ENCODE measurements at places on chromosomes 13 and 19.

DNA sequence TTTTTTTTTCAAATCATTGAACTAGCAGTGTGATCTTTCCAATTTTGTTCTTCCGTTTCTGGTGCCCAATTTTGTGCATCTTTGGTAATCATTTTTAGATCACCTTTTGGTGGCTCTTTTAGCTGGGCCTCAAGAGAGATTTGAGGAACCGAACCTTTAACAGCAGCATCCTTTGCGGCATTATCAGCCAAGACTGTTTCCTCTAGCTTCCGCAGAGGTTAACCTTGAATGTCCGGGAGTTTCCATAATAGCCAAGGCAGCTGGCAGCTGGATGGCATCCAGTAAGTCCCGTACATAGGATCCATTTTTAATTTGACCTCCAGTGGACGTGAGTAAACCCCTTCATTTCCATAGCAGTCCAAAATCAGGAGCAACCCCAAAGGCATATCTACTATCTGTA lies 9.6 kb downstream of the IRGC start:
- DNase-seq: no peak

- DNase-seq: no peak
Observed at GRCh38 chr13:22862478-22862877, 318.3 kb upstream of the SGCG start.

GRCh38 chr19:41691268-41691970 lies 3.3 kb upstream of the CEACAM7 start:
- no peak for DNase-seq

- DNase-seq: no peak
Observed at GRCh38 chr13:102904408-102904862, 58.6 kb downstream of the ERCC5 start.

DNA sequence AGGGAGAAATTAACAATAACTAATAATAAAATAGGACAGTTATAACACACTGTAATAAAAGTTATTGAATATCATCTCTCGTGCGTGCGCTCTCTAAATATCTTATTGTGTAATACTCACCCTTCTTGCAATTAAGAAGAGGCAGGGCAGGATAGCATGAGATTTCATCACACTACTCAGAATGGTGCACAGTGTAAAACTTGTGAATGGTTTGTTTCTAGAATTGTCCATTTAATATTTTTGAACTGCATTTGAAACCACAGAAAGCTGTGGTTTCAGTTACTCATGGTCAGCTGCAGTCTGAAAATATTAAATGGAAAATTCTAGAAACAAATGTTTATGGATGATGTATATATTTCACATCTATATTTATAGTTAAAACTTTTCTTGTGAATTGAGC lies 161.1 kb downstream of the DCT start:
- no peak for DNase-seq

GRCh38 chr19:48154003-48154402 lies 16.1 kb downstream of the LIG1 start:
- no peak for DNase-seq

DNA sequence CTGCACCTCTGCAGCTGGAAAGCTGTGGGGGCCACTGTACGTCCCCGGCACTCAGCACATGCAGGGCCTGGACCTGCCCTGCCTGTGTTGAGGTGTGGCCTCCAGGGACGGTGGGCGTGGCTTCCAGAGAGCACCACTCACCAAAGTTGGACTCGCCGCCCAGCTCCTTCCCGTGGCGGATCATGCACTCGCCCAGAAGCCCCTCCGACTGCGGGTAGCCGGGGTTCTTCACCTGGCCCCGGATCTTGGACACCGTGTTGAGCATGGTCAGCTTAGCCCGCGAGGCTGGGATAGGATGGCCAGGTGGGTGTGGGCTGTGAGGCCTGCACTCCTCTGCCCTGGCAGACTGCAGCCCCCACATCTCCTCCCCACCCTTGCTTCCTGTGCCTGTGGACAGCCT lies 22.0 kb downstream of the MPND start:
- no peak for DNase-seq

DNA sequence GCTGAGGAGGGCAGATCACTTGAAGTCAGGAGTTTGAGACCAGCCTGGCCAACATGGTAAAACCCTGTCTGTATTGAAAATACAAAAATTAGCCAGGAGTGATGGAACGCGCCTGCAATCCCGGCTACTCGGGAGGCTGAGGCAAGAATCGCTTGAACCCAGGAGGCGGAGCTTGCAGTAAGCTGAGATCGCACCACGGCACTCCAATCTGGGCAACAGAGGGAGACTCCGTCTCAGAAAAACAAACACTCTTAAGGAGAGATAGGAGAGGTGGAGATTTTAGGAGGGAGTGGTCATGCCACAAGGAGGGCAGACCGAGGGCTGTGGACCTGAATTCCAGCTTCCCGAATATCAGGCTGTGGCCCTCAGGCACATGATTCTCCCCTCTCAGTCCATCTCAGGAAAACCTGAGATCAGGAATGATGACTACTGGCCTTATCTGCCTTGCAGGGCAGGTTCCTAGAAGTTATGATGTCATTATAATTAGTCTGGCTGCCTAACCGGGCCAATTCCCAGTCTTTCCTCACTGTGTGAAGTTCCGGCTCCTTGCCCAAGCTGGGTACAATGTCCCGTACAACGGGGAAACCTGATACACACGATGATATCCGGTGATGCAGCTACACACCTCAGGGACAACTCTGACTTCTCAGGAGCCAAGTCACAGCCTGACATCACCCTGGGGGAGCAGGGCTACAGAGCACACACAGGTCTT lies 2.5 kb downstream of the SLC35E1 start:
- DNase-seq: no peak

- no peak for DNase-seq
Observed at GRCh38 chr19:21611659-21612402, 106.4 kb downstream of the ZNF429 start.

- no peak for DNase-seq
Observed at GRCh38 chr13:45548281-45548680, 67.3 kb downstream of the ERICH6B start.

DNA sequence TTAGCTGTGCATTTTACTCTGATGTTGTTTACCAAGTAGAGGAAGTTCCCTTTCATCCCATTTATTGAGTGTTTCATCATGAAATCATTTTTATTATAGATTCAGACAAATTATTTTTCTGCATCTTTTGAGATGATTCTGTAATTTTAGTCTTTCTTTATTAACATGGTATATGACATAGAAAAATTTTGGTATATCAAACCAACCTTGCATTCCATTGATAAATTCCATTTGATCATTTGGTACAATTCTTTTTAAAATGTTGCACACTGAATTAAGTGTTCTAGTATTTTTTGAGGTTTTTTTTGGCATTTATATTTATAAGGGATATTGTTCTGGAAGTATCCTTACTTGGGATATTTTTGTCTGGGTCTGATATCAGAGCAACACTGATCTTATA lies 308.4 kb downstream of the DLEU7 start:
- DNase-seq: no peak

DNA sequence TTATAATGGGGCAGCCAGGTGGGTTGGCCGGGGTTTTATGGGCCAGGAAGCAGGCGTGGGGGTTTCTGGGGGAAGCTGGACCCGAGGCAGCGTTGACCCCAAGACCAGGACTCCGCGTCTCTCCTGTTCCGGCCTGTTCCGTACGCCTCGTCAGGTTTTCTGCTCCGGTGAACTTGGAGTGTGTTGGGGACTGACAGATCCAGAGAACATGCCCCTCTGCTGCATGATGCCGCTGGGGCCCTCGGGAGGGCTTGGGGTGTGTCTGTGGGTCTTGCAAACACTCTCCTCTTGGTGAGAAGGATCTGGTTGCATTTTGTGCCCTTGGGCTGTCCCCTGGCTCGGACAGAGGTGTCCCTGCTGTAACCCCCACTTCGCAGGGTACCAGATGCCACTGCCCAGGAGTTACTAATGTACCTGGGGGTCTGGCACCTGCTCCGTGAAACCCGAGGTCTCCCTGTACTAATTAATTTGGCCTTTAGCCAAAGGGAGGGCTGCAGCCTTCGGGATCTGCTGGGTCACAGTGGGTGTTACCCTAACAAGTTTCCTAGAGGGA lies 15.6 kb downstream of the KDM4B start:
- no peak for DNase-seq

GRCh38 chr19:3062165-3063105 lies at the start of gene TLE5:
TLE5 (minus strand) TSS chr19:3062495; CDS start chr19:3062200, 295 bp downstream.
- peak; percentile 75 for DNase-seq

- no peak for DNase-seq
Observed at GRCh38 chr13:102812611-102813287, 13.8 kb downstream of the BIVM start.

DNA sequence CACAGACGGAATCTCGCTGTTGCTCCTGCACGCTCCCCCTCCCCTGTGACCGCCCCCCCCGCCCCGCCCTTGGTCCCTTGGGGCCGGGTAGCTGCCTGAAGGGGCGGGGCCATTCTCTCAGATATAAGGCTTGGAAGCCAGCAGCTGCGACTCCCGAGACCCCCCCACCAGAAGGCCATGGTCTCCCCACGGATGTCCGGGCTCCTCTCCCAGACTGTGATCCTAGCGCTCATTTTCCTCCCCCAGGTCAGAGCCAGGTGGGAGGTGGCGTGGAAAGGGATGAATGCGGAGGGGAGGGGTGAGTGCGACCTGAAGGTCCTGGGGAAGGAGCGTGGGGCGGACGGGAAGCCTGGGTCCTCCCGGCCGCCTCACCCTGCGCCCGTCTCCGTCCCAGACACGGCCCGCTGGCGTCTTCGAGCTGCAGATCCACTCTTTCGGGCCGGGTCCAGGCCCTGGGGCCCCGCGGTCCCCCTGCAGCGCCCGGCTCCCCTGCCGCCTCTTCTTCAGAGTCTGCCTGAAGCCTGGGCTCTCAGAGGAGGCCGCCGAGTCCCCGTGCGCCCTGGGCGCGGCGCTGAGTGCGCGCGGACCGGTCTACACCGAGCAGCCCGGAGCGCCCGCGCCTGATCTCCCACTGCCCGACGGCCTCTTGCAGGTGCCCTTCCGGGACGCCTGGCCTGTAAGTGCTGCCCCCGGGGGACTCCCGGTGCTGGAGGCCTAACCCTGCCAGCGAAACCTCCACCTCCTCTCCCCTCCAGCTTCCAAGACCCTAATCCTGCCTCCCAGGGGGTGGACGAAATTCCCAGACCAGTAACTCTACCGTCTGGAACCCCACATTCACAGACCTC lies at the start of gene DLL3:
Gene DLL3, plus strand, starts transcription at position 150 of the 845 bp plus-strand sequence. Its CDS starts 28 bp downstream, at position 178.
- DNase-seq: no peak

GRCh38 chr13:110023729-110024644 lies 237.6 kb upstream of the IRS2 start:
- no peak for DNase-seq

- peak; percentile 20 for DNase-seq
Observed at GRCh38 chr13:27450921-27451471, 632 bp upstream of the MTIF3 start.

DNA sequence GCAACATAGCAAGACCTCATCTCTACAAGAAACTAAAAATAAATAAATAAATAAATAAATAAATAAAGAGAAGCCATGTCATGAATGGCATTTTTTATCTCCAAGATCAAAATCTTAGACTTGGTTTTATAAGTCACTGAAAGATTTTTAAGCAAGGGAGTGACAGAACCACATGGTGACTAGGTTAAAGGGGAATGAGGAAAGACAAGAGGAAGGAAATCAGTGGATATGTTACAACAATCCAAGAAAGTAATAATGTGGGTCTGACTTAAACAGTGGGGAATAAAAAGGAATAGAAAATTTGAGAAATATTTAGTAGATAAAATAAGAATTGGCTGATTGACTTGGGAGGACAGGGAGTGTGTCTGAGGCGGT lies 18.8 kb upstream of the MED4 start:
- DNase-seq: no peak

DNA sequence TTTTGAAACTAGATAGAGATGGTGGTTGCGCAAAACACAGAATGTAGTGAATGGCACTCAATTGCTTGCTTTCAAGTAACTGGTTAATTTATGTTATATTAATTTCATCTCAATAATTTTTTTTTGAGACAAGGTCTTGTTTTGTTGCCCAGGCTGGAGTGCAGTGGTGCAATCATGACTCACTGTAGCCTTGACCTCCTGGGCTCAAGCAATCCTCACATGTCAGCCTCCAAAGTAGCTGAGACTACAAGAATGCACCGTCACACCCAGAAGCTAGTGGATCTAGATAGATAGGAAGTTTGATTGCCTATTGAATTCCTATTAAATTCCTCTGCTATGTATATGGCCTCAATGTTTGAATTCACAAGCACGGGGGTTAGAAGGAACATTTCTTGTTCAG lies 26.4 kb upstream of the ADGRE2 start:
- no peak for DNase-seq

- no peak for DNase-seq
Observed at GRCh38 chr19:51688671-51689571, 4.2 kb upstream of the SPACA6 start.

DNA sequence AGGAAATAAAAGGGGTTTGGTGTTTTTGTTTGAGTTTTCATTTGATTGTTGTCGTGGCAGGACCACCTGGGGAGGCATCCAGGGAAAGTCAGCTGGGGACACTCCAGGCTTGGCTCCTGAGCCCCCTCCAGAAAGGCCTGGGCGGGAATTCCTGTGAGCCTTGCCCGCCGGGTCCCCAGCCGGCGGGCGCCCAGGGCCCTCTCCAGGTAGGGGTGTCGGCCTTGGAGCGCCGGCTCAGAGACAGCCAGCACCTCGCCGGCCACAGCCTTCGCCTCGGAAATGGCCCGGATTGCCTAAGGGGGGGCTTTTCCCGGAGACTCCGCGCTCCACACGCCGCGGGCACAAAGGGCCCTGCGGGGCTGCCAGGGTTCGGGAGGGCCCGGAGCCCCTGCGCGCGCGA lies 125.0 kb downstream of the TNFRSF19 start:
- DNase-seq: no peak

DNA sequence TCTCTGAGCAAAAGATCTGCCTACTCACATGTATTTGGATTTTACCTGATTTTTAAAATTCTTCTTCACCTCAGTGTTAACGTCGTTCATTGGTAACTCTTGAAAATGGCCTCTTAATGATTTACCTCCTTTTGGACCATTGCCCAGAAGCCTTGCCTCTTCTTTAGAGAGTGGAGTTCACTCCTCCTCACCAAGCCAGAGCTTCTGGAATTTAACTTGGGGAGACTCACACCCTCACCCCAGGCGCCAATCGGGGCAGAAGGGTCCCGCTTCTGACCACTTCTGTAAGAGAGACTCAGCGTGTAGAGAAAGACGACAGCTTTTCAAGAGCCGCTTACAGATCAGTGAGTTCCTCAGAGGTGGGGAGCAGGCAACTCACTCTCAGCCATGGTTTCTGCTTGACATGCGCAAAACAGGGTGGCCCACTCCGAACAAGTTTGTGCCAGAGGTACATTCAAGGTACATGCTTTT lies 2.7 kb downstream of the PNMA8C start:
- no peak for DNase-seq

GRCh38 chr19:9857920-9858746 lies 23.0 kb downstream of the PIN1 start:
- DNase-seq: peak; percentile 51

- no peak for DNase-seq
Observed at GRCh38 chr13:71274923-71275608, 591.9 kb downstream of the DACH1 start.

DNA sequence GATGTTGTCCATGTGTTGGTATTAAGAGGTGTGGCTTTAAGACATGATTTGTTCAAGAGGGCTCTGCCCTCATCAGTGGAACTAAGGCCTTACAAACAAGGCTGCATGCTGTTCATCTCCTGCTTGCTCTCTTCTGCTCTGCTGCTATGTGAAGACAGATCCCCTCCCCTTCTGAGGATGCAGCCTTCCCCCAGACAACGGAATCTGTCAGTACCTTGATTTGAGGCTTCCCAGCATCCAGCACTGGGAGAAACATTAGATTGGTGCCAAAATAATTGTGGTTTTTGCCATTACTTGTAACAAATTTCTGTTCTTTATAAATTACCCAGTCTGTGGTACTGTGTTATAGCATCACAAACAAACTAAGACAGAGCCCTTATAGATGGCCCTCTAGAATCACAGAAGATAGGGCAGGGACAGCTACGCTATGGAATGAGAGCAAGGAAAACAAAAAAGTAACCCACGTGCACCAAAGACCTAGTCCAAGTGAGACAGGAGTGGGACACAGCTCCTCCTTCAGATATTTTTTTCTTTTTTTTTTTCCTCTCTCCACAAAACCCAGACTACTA lies 151.5 kb upstream of the RXFP2 start:
- DNase-seq: no peak

Measured in CD4-positive, alpha-beta T cell treated with Interleukin-2 at 100 ng/mL for 4 hours (primary cell).